ENCODE measurements at places on chromosomes 3 and 15.

- DNase-seq: no peak
These were observed 79.5 kb downstream of the IQSEC1 start for GRCh38 chr3:12993517-12994356.

- no peak for DNase-seq
These were observed 87.0 kb upstream of the NECTIN3 start for GRCh38 chr3:110984456-110985250.

DNA sequence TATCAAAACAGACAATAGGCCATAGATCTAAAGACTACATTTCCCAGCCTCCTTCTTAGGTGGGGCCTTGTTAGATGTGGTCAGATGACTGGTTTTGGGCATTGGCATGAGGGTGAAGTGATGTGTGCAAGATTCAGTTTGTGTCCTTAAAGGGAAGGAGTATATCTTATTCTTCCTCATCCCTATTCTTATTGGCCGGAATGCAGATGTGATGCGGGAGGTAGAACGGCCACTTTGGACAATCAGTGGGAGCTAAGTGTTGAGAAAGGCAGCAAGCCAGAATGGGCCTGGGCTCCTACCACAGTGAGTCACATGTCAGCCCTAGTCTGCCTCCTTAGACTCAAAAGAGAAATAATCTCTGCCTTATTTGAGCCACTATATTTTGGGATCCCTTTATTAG, 89.8 kb upstream of the MEX3B start:
- DNase-seq: no peak

- no peak for DNase-seq
These were observed 142.2 kb upstream of the ZNF385D start for GRCh38 chr3:21893242-21893641.

DNA sequence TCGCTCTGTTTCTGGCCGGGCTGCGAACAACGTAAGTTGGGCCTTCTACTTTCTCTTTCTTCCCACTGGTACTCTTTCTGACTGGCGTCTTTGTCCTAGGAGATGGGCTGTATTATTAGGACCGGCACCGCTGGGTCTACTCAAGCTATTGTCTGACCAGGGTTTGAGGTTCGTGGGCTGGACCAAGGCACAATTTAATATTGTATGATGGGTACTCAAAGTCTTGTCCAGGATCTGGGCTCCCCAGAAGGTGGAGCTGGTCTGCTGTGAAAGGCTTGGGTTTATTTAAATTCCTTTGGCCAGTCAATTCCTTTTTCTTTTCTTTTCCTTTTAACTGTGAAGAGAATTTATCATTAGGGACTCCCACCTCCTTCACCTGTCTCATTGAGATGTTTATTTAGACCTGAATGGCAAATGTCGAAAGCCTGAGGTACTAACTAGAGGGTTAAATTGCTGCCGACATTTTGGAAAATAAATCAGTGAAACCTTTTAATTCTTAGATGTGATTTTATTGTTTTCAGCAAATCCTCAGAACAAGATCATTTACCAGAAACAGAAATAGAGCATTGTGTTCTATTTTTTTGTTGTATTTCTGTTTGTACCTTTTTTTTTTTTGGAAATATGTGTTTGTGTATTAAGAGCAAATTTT, 410 bp downstream of the LRRC49 start:
- DNase-seq: no peak

DNA sequence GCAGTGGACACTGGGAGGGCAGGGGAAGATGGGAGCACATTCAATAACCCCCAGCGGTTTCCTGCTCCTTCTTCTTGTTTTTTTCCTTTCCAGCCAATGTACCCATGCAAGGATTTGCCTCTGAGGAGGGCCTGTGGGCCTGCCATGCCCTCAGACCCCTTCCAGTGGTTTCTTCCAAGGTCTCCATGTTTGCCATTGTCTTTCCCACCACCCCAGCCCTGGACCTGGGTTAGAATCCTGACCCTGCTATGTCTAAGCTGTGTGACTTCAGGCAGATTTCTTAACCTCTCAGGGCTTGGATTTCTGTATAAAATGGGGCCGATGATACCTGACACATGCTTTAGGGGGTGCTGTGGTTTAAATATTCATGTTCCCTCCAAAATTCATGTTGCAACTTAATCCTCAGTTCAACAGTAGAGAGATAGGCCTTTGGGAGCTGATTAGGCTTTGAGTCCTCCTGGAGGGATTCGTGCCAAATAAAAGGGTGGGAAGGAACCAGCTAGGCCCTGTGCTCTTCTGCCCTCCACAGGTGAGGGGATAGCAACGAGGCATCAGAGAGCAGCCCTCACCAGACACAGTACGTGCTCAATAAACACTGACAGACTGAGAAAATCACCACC, 46.3 kb upstream of the FLNB start:
- no peak for DNase-seq
